ENCODE measurements at places on chromosomes 2 and 18. TPM values are rescaled to one million over a fixed set of nuclear protein-coding genes. Genes with fewer than 3 reads are reported as not detected.

DNA sequence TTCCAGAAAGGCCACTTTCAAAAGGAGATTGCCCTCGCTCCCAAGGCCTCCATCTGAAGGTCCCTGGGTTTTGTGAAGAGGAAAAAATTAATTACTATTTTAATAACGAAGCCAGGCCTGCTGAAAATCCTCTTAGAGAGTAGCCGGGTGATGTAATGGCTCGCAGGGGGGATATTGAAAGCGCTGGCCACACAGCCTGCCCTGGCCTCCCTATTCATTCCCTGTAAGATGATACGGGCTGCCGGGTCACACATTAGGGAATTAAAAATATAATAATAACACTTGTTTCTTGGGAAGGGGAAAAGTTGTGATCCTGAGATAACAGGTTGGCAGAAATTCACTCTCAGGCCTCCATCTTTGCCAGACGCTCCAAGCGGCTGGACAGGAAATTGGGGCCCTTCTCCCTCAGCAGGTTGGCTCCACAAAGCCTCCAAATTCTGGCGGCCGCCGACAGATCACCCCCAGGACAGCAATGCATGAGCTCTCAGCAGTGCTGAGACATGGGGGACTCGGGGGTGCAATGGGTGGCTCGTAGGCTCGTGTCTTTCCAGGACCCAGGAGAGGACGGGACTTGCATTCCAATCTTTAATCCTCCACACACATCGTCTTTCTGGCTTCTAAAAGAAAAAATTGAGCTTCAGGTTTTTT, 299.9 kb upstream of the SALL3 start:
- DNase-seq: no peak

DNA sequence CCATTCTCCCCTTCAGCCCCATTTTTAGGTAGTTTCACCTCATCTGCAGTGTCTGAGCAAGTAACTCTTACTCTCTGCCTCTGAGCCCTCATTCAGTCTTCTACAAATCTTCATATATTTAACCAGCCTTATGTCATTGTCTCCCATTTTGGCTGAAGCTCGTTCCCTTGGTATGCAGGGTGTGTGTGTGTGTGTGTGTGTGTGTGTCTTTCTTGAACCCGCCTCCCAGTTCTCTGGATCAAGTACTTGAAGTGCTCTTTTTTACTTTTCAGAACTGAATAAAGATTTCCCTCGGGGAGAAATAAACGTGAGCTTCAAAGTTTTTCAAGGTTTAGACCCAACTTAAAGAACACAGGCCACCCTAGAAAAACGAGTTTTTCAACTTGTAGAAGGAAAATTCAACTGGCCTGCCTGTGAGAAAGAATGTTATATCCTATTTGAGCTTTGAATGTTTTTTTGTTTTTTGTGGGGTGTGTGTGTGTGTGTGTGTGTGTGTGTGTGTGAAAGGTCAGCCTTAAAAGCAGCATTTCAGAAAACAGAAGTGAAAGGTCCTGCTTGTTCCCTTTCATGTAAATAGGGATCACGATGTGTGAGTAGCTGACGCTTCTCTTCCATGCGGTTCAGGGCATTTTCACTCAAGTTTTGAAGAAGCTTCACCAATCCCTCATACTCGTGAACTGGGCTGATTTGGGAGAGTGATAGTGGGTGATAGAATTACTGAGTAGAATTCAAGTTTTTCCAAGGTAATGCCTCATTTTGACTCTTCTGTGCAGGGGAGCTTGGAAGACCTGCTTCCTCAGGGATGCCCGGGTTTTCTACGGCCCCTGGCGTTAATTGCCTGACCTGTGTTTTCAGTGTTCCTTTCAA, 50.6 kb upstream of the EML6 start:
- no peak for DNase-seq

GRCh38 chr2:12675352-12675795, 41.4 kb upstream of the TRIB2 start:
- DNase-seq: no peak

Gene ANKRD29
- 2.0 TPM for total RNA-seq

GRCh38 chr2:218997731-218998130, 4.5 kb upstream of the CRYBA2 start:
- no peak for DNase-seq

DNA sequence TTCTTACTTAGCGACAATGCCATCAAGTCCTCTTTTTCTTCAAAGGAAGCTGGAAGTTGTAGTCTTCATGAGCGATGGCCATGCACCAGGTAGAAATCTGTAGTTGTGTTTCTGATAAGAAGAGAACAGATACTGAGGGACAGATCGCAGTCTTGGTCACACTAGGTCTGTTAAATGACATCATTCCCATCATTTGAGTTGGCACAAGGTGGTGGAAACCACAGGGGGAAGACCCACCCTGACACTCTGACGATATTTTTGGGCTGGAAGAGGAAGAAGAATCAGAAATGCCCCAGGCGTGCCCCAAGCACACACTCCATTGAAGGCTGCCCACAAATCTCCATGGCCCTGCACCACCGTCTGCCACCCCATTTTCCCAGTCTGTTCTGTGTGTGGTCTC, 89.0 kb upstream of the BOD1L2 start:
- DNase-seq: no peak

DNA sequence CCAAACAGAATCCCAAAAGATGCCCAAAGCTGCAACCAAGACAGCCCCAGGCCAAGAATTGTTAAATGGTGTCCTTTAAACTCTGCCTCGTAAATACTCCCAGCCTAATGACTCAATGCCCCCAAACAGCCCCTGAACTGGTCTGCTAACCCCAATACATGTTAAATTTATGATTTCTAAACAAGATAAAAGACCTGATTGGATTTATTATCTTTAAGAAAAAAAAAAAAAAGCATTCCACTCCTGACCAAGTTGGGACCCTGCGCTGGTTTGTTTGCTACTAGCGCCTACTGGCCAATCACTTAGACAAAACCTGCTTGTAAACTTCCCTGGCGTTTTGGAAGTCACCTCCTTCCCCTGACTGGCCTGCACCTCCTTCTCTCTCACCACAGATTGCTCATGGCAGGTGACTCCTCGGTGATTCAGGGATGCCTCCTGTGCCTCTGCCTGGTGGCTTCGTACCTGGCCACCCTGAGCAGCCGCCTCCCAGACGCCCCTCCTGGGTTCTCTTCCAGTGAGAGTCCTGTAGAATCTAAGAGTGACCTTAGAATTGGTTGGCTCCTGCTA, 121.3 kb downstream of the BCL11A start:
- no peak for DNase-seq

Gene FAM110C
- total RNA-seq: 25.6 TPM

- DNase-seq: no peak
Measured at GRCh38 chr18:61782545-61782944, 110.3 kb downstream of the RNF152 start.

Gene LIMS2
- 7.8 TPM for total RNA-seq

Gene BARD1
- total RNA-seq: 41.8 TPM
